ENCODE measurements at places on chromosomes 13 and 19.
A peak's percentile ranks its signal among the peaks of the same experiment; 100 is the strongest.

DNA sequence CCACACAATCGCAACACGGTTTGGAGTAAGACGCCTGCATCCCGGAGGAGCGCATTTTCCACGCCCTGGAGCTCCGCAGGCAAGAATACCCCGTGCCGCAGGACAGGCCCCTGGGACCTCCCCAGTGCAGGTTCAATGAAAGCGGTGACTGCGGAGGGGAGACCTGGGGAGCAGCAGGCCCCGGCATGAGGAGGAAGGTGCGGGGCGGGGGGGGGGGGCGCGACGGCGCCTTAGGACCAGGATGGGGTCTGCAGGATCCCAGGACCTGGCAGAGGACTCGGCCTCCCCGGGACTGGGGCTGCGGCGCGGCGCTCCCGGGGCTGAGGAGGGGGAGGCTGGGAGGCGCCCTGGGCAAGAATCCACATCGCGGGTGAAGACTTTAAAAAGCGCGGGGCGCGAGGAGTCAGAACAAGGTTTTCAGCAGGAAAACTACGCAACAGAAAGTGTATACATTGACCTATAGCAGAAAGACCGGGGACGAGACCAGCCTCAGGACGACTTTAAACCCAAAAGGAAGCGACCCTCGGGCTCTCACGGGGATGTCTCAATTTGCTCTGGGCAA lies 432 bp downstream of the ZNF611 start:
- H3K4me1 ChIP-seq, result peaks cover 24% of the 10 kb centered on the region
- H3K4me3 ChIP-seq, result peak overlapping the region; percentile 89
- H3K36me3 ChIP-seq, result no peaks in the 10 kb centered on the region
- no peaks in the 10 kb centered on the region for H3K27me3 ChIP-seq
- DNase-seq, result no peak

GRCh38 chr13:28621449-28621848 lies 37.5 kb upstream of the POMP start:
- no peak for DNase-seq
- H3K27me3 ChIP-seq, result no peaks in the 10 kb centered on the region
- no peak overlapping the region for H3K4me3 ChIP-seq
- H3K4me1 ChIP-seq, result peaks cover 3% of the 10 kb centered on the region

- peak; percentile 80 for DNase-seq
- peaks cover 52% of the 10 kb centered on the region for H3K4me1 ChIP-seq
- H3K27ac ChIP-seq, result peak overlapping the region; percentile 82
- H3K27me3 ChIP-seq, result peaks cover 3% of the 10 kb centered on the region
- H3K36me3 ChIP-seq, result no peaks in the 10 kb centered on the region
Measured at GRCh38 chr13:41458187-41458760, 924 bp downstream of the RGCC start.

DNA sequence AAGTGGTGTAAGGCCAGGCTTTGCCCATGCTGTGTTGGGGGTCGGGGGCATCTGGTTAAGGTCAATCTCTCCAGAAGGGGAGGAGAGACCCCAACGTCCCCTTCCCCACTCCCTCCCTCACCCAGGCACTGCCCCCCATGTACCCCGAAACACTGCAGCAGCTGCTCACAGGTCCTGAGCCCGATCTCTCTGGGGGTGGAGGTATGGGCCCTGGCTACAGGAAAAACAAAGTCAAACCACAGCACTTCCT lies 10.2 kb downstream of the CAPN12 start:
- H3K4me3 ChIP-seq, result no peak overlapping the region
- H3K27me3 ChIP-seq, result no peaks in the 10 kb centered on the region
- peaks cover 52% of the 10 kb centered on the region for H3K4me1 ChIP-seq
- peak overlapping the region; percentile 72 for H3K27ac ChIP-seq

GRCh38 chr19:620166-620862 lies 13.0 kb downstream of the POLRMT start:
- DNase-seq, result no peak
- no peak overlapping the region for H3K27ac ChIP-seq

GRCh38 chr19:11152318-11153062 lies 3.1 kb downstream of the SPC24 start:
- no peak overlapping the region for H3K4me3 ChIP-seq
- peak overlapping the region; percentile 70 for H3K27ac ChIP-seq
- H3K36me3 ChIP-seq, result no peaks in the 10 kb centered on the region
- DNase-seq, result no peak
- peaks cover 43% of the 10 kb centered on the region for H3K4me1 ChIP-seq

- H3K36me3 ChIP-seq, result no peaks in the 10 kb centered on the region
- H3K27me3 ChIP-seq, result no peaks in the 10 kb centered on the region
- peaks cover 59% of the 10 kb centered on the region for H3K4me1 ChIP-seq
- DNase-seq, result no peak
Measured at GRCh38 chr13:97226013-97226412, 3.9 kb downstream of the MBNL2 start.

DNA sequence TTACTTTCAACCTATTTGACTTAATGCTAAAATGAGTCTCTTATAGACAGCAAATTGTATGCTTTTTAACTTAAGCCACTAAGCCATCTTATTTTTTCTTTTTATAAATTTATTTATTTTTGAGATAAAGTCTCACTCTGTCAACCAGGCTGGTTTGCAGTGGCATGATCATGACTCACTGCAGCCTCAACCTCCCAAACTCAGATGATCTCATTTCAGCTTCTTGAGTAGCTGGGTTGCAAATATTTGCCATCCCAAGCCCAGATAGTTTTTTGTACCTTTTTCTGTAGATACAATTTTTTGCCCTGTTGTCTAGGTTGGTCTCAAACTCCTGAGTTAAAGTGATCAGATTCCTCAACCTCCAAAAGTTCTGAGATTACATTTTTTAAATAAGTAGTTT lies 27.1 kb downstream of the ZNF714 start:
- H3K27me3 ChIP-seq, result no peaks in the 10 kb centered on the region
- H3K27ac ChIP-seq, result no peak overlapping the region
- no peaks in the 10 kb centered on the region for H3K4me1 ChIP-seq
- peaks cover 41% of the 10 kb centered on the region for H3K36me3 ChIP-seq

DNA sequence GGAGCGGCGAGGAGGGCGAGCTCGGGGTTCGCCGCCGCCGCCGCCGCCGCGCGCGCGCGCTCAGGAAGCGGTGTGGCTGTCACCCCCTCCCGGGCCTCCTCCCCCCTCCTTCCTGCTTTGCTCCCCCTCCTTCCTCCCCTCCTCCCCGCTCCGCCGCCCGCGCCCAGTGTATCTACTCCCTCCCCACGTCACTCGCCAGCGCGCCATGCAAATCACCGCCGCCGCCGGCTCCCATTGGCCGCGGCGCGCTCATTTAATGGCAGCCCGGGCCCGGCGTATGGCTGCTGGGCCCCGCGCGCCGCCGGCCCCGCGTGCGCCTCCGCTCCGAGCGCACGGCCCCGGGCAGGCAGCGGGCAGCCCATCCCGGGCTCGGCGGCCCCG lies 335 bp upstream of the SOX1 start:
- DNase-seq, result no peak
- peak overlapping the region; percentile 47 for H3K4me3 ChIP-seq
- peaks cover 29% of the 10 kb centered on the region for H3K4me1 ChIP-seq
- peaks cover 100% of the 10 kb centered on the region for H3K27me3 ChIP-seq

DNA sequence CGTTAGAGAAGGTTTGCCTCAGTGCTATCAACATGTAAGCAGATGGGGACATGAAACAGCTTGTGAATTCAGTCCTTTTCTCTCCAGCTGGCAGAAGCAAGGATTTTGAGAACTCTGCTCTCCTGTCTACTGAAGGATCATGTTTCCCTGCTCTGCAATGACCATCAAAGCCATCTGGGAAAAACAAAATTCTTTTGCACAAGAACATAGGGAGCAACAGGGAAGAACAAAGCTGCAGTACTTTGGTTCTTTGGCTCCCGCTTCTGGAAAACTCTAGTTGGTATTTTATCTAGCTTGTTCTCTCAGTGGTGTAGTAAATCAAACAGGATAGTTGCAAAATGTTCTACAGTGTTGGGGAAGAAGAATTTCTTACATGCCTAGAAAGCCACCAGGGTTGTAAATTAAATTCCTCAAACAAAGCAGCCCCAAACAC lies 270.4 kb downstream of the ENOX1 start:
- no peaks in the 10 kb centered on the region for H3K27me3 ChIP-seq
- no peak overlapping the region for H3K4me3 ChIP-seq
- H3K4me1 ChIP-seq, result peaks cover 15% of the 10 kb centered on the region
- H3K36me3 ChIP-seq, result no peaks in the 10 kb centered on the region

GRCh38 chr19:19595171-19595701 lies 23.3 kb downstream of the PBX4 start:
- no peaks in the 10 kb centered on the region for H3K36me3 ChIP-seq
- H3K27ac ChIP-seq, result peak overlapping the region; percentile 21
- H3K27me3 ChIP-seq, result no peaks in the 10 kb centered on the region
- DNase-seq, result no peak
- H3K4me3 ChIP-seq, result no peak overlapping the region
- peaks cover 50% of the 10 kb centered on the region for H3K4me1 ChIP-seq

DNA sequence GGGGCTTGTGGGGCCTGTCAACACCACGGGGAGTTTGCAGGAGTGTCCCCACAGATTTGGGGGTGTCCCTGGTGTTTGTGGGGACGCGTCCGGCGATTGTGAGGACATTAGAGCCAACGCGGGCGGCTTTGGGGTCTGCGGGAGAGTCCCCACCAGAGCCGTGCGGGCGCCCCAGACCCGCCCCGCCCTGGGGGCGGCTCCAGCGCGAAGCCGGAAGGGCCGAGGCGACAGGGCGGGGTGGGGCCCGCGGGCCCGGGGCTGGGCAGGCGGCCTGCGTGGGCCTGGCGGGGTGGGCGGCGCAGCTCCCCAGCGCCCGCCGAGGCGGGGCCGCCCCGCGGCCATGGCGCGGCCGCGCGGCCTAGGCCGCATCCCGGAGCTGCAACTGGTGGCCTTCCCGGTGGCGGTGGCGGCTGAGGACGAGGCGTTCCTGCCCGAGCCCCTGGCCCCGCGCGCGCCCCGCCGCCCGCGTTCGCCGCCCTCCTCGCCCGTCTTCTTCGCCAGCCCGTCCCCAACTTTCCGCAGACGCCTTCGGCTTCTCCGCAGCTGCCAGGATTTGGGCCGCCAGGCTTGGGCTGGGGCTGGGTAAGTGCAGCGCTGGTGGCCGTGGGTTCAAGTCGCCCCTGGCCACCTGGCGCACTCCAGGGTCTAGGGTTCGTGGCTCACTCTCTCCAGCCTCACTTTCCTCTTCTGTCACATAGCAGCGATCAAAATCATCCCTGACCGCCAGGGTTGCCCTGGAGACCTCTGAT lies 10.3 kb downstream of the PDE4A start:
- H3K4me3 ChIP-seq, result peak overlapping the region; percentile 62
- no peaks in the 10 kb centered on the region for H3K36me3 ChIP-seq
- H3K27ac ChIP-seq, result no peak overlapping the region
- no peak for DNase-seq
- H3K27me3 ChIP-seq, result peaks cover 18% of the 10 kb centered on the region
- peaks cover 26% of the 10 kb centered on the region for H3K4me1 ChIP-seq

GRCh38 chr13:46778890-46779289 lies 18.1 kb downstream of the ESD start:
- H3K27me3 ChIP-seq, result no peaks in the 10 kb centered on the region
- H3K4me1 ChIP-seq, result no peaks in the 10 kb centered on the region
- H3K4me3 ChIP-seq, result no peak overlapping the region
- peaks cover 72% of the 10 kb centered on the region for H3K36me3 ChIP-seq

DNA sequence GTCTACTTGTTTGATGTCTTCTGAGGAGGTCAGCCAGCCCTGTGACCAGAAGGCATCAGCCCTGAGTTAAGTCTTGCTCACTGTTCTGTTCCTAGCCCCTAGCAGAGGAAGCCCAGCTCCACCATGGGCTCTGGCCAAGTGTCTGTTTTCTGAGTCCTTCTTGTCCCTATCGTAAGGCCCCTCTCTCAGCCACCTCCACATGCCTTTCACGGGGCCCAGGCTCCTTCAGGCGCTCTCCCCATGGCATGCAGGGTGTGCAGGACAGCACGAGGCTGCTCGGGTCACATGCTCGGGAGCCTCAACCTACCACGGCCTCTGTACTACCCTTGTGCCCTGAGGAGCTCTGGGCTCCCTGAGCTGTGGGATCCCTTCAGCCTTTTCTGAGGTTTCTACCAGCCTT lies 47.8 kb upstream of the LATS2 start:
- H3K27ac ChIP-seq, result no peak overlapping the region
- no peaks in the 10 kb centered on the region for H3K27me3 ChIP-seq
- H3K4me1 ChIP-seq, result no peaks in the 10 kb centered on the region
- H3K36me3 ChIP-seq, result no peaks in the 10 kb centered on the region
- no peak overlapping the region for H3K4me3 ChIP-seq

DNA sequence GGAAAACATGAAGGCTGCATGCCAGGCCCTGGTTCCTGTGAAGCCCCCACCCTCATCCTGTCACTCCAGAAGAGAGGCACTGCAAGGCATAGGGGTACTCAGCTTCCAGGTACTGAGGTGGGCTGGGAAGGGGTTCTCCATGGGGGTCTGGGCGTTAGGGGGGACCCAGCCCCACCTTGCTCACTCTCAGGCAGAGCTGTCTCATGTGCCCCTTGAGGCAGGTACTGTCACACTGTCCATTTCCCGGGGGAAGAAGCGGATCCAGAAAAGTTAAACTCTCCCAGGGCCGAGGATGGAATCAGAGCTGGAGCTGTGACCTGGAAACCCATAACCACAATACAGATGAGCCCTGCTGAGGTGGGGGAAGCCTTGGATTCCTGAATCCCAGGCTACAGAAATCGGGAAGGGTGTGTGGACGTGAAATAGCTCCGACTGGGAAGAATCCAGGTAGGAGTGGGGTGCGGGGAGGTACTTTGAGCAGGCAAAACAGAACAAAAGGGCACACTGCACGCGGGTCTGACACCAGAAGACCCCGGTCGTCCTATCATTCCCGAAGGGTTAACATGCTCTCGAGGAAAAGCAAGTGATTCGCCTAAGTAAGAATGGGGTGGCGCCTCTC lies 540 bp upstream of the USE1 start:
- H3K4me3 ChIP-seq, result peak overlapping the region; percentile 72
- peaks cover 44% of the 10 kb centered on the region for H3K36me3 ChIP-seq
- no peaks in the 10 kb centered on the region for H3K27me3 ChIP-seq
- H3K27ac ChIP-seq, result peak overlapping the region; percentile 92

DNA sequence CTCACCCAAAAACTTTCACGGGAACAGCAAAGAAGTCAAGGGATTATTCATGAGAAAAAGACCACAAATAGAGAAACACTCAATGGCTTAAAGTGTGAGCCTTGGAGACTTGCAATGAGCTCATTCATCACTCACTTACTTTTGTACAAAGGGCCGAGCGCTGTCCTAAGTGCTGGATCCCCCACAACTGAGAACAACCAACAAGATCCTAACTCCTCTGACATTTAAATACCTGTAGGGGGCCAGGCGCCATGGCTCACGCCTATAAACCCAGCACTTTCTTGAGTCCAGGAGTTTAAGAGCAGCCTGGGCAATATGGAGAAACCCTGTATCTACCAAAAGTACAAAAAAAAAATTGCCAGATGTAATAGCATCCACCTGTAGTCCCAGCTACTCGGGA lies 29.4 kb upstream of the ZNF507 start:
- peaks cover 3% of the 10 kb centered on the region for H3K4me1 ChIP-seq
- no peaks in the 10 kb centered on the region for H3K36me3 ChIP-seq
- peaks cover 9% of the 10 kb centered on the region for H3K27me3 ChIP-seq
- no peak overlapping the region for H3K4me3 ChIP-seq

GRCh38 chr19:5947435-5947834 lies 30.5 kb downstream of the RANBP3 start:
- H3K36me3 ChIP-seq, result peaks cover 10% of the 10 kb centered on the region
- H3K27me3 ChIP-seq, result no peaks in the 10 kb centered on the region
- DNase-seq, result no peak
- peaks cover 39% of the 10 kb centered on the region for H3K4me1 ChIP-seq
- H3K27ac ChIP-seq, result peak overlapping the region; percentile 16
